Naive thymus-derived CD8-positive, alpha-beta T cell (primary cell): ENCODE measurements at places on chromosomes 5 and 9. TPM values are rescaled to one million over a fixed set of nuclear protein-coding genes. Genes with fewer than 3 reads are reported as not detected.

DNA sequence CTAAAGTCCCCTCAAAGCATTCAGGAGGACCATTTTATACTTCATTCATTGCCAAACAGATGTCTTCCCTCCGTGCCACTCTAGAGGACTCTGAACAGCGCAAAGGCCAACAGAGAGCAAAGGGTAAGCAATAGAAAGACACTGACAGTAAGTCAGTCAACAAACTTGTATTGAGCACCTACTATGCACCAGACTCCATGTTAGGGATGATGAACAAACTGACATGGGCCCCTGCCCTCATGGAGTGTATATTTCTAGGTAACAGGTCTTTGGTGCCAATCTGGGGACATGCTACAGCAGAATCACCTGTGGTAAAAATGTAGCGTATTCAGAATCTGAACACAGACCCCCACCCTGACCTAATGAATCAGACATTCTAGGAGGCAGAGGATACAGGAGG lies 3.5 kb upstream of the ACO1 start:
- DNase-seq = no peak

DNA sequence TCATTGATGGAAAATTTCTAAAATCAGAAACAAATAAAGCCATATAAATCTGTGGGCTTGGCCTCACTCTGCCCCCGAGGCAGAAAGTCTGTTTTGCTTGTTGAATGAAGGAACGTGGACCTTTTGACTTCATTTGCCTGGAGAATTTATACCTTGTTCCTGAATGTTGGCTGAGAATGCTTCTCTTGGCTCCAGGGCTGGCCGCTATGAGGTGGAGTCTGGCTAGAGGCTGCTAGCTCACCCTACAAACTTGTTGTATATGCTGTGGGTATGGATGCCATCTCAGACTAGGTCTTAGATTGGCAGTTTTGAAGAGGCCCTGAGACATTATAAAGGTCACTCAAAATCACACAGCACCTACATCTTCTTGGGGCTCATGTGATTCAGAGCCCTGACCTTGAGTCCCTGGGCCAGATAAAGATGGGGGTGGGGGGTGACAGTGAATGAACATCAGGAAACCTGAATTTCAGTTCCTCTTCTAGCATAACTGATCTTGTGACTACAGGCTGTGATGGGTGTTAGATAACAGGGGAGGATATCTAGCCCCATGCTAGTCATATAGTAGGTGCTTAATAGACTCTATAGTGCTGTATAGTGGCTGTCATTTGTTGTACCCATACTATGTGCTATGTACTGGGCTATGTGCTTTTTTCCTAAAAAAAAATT lies 2.8 kb downstream of the GM2A start:
- no peak for DNase-seq

DNA sequence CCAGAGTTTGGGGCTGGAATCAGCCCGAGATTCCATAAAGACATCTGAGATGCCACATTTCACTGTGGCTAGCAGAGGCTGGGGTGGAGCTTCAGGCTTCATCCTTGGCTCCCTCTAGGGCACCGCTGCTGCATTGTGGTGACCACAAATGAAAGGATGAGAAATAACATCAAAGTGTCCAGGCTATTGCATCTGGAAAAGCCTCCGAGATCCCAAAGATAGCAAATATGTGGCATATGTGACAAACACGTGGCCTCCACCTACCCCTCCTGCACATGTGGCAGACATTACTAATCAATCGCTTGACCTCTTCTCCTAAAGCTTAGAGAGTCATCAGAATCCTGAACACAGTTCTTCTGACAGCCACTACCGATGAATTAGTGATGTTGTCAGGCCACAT lies 4.5 kb downstream of the SPARC start:
- DNase-seq = no peak

- DNase-seq = no peak
These were observed 451.2 kb upstream of the TLE4 start for GRCh38 chr9:79120533-79120932.

The MLANA gene
- total RNA-seq = not detected

The PCDHGA1 gene
- 0.38 TPM for total RNA-seq

The ANXA6 gene
- total RNA-seq = 359 TPM

The IL3 gene
- not detected for total RNA-seq

The EIF4EBP3 gene
- 27.3 TPM for total RNA-seq

The PCDHA7 gene
- not detected for total RNA-seq
